ENCODE measurements at places on chromosomes 12 and 14.

- no peak for DNase-seq
These were observed 124.9 kb upstream of the SYT1 start for GRCh38 chr12:78739653-78740052.

DNA sequence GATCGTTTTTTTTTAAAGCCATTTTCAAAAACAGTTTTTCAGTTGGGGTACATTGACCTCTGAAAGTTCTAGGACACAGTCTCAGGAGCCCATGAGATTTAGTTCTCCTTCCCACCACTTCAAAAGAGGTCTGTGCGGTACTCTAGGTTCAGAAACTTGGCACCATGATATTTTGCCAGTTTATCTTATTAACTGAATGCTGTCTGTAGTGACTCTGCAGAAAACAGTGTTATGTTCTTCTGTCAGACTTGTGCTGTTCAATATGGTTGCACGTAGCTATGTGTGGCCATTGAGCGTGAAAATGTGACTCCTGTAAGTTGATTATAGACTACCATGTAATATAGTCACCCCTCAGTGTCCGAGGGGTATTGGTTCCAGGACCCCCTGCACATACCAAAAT lies 35.9 kb downstream of the CRADD start:
- DNase-seq = no peak

DNA sequence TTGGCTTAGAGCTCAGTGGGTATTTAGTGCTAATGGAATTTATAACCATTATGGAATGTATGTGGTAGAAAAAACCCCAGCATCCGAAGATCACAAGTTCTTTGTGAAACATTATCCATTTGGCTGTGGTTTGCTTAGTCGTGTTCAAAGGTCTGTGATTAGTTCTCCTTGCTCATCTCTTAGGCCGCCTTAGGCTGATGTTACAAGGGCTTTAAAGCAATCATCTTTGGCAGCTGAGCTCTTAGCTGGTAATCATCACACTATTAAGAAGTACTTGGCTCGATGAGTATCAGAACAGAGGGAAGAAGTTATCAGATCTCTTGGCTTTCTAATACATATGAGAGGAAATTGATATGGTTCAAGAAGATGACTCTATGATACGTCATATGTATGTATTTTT lies 124.1 kb upstream of the E2F7 start:
- no peak for DNase-seq

GRCh38 chr14:83470466-83470865 lies 1936.8 kb upstream of the SEL1L start:
- DNase-seq = no peak

DNA sequence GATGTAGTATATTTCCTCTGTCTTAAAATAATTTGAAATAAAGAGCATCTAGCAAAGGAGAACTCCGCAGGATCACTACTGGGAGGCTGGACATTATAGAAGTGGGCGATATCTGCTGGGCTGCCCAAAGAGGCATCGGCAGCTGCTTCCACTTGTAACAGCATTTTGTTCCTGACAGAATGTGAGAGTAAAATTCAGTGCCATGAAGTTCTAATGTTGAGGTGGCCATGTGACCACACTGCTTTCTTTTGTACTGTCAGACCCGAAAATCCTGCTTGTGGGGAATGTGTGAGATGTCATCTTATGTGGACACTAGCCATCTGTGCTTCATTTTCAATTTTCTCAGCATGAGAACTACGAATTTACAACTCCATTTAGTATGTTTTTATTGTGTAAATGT lies 151.9 kb downstream of the ACSS3 start:
- DNase-seq = no peak

- DNase-seq = no peak
These were observed 95.3 kb downstream of the DAD1 start for GRCh38 chr14:22493753-22494152.

GRCh38 chr14:22634233-22634900 lies 9.8 kb downstream of the OR6J1 start:
- no peak for DNase-seq

GRCh38 chr12:108268397-108268796 lies 70.7 kb downstream of the CMKLR1 start:
- DNase-seq = no peak

DNA sequence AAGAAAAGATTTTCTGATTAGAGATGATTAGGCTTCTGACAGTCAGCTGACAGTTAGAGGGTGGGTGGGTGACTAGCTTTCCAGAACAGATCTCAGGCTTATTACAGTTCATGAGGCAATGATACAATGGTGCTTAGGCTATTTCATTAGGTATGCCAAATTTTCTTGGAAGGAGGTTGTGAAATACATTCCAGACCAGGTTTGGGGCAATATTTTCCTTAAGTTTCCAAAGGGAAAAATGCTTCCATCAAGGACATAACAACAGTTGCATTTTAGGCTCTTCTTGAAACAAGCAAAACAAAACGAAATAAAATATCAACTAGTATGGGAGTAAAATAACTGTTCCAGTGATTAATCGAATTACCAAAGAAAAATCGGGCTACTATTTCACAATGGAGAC lies 59.3 kb upstream of the CNTN1 start:
- no peak for DNase-seq

GRCh38 chr12:31362759-31363415 lies 36.9 kb upstream of the SINHCAF start:
- peak; percentile 45 for DNase-seq

DNA sequence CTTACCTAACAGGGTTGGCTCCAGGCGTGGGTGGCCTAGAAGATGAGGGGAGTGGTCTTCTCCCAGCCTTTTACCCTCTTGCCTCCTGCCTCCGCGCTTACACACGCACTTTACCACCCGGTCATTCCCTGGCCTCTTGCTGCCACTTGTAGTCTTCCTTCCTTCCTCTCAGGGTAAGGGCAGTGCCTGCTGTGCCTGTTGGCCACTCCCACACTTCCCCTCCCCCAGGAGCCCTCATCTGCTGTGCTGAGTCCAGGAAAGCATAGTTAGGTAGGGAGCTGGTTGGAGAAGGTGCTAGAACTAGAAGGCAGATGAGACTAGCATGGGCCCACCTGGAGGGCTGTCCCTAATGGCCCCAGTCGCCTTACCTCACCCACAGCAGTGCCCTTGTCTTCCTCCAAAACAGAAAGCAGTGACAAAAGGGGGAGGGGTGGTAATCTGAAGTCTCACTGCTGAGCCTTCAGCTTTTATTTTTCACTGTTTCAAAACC lies 54.3 kb upstream of the SRSF5 start:
- peak; percentile 31 for DNase-seq

- no peak for DNase-seq
These were observed 31.2 kb upstream of the OAS1 start for GRCh38 chr12:112875608-112876007.

DNA sequence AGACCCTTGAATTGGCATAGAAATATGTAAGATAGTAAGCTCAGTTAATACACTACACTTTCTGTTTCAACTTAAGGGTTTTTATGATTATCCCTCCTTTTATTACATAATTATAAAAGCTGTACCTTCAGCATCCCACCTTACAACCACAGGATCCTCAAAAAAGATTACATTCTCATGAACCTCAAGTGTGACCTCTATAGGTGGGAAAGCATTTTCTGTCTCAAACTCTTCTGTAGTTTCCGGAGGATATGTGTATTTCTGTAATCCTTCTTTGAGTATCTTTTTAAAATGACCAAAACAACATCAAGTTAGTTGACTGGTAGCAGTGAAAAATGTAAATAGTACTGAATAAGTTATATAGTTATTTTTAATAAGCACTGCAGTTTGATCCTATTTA lies 75.9 kb downstream of the DNAI7 start:
- no peak for DNase-seq

DNA sequence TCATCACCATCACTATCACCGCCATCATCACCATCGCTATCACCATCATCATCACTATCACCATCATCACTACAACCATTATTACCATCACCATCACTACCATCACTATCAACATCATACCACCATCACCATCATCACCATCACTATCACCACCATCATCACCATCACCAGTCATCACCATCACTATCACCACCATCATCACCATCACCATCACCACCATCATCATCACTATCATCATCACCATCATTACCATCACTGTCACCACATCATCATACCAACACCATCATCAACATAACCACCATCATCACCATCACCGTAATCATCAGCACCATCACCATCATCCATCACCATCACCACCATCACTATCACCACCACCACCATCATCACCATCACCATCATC lies 213.8 kb downstream of the ALG10 start:
- no peak for DNase-seq

DNA sequence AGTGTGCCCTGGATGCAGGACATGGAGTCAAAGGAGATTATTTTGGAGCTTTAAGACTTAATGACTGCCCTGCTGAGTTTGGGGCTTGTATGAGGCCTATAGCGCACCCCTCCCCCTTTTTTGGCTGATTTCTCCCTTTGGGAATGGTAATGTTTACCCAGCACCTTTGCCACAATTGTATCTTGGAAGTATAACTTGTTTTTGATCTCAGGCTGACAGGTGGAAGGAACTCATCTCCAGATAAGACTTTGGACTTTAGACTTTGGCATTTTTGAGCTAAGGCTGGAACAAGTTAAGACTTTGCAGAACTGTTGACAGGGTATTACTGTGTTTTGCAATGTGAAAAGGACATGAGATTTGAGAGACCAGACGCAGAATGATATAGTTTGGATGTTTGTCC lies 110.5 kb downstream of the DERA start:
- no peak for DNase-seq

DNA sequence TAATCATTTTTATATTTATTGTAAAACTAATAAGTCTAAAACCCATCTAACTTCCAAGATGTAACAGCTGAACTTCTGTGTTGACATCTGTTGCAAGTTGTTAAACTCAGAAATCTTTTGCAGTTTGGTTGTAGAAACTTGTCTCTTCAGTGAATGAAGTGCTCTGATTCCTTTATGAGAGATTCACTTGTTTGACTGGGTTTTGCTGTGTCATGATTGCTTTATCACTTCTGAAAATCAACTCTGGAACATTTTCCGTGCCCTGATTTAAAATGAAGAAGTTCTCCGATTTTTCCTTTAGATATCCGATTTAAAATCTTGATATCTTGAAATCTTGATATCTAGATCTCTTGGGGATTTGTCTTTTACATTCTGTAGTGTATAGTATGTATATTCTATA lies 65.1 kb downstream of the DIP2B start:
- DNase-seq = no peak

- no peak for DNase-seq
These were observed 43.4 kb downstream of the BDKRB1 start for GRCh38 chr14:96299441-96299840.

DNA sequence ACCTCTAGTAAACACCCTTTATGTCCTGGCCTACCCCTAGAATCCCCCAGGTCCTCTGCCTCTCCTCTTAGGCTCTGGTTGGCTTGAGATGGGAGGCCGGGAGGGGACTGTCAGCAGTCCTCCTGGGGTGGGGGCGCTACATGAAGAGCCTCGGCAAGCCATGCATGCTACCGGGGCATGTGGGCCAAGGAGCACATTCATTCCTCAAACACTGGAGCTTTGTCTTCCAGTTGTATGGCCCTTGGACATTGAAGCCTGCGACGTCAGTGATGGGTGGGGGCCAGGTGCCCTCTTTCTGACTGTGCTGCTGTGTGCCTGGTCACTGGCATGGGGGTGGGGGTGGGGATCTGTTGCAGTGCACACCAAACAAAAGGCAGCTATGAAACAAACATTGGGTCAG lies 15.8 kb upstream of the CELA1 start:
- DNase-seq = no peak

DNA sequence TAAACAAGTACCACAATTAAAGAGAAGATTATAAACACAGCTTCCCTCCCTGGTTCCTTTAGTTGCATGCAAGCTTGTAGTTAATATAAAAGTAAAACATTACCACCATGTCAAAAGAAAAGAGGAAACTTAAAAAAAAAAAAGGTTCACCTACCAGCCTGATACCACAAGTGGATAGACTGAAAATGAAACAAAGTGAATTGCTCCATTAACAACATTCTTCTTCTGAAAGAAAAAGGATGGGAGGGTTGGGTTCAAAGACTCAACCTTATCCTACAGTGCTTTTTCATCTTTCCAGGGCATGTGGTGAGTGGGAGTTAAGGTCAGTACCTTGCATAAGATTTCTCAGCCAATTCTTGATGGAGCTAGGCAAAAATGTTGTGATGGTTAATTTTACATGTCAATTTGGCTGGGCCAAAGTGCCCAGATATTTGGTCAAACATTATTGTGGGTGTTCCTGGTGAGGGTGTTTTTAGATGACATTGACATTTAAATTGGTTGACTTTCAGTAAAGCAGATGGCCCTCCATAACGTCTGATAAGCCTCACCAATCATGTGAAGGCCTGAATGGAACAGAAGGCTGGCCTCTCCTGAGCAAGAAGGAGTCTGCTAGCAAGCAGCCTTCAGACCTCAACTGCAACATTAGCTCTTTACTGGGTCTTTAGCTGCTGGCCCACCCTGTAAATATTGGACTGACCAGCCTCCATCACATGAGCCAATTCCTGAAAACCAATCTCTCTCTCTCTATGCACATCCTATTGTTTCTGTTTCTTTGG lies 28.8 kb downstream of the VCPKMT start:
- no peak for DNase-seq

GRCh38 chr14:98741523-98741922 lies 530.5 kb downstream of the BCL11B start:
- DNase-seq = no peak

- no peak for DNase-seq
These were observed 8.9 kb upstream of the RNF212B start for GRCh38 chr14:23228812-23229211.

DNA sequence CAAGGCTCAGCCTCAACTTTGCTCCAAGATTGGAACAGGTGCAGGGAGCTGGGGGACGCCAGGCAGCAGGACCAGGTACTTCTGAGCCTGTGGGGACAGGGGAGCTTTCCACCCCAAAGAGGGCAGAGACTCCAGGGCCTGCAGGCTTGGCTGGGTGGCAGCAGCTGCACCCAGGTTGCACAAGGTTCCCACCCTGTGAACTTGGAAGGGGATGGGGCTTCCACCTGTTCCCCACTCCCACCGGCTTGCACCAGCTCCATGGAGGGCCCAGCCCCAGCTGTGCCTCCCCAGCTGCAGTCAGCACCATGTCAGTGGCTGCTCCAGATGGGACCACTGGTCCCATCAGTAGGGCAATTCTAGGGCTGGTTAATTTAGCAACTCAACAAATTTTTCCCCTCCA lies 114.0 kb upstream of the CDKN3 start:
- DNase-seq = no peak

GRCh38 chr12:62297321-62297720 lies 37.1 kb downstream of the USP15 start:
- no peak for DNase-seq

DNA sequence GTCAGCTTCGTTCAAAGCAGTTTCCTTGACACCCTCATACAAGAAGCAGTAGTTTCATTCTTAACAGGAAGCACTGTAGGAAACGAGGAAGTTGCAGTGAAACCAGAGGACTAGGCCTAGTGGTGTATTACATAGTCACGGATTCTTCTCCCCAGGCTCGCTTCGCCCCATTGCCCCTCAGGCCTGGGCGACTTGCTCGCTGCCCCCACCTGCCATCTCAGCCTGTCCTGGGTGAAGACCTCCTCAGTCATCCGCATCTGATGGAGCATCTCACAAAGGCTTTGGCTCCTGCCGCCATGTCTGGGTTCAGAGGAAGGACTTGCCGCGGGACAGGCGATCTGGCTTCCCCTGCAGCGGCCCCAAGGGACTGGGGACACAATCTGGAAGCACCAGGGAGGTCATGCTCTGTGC lies 93.5 kb downstream of the LMNTD1 start:
- no peak for DNase-seq

- DNase-seq = no peak
These were observed 365.6 kb upstream of the TBX3 start for GRCh38 chr12:115049614-115050013.

- DNase-seq = no peak
These were observed 15.3 kb downstream of the RPS6KL1 start for GRCh38 chr14:74907744-74908143.

GRCh38 chr14:34926552-34926951 lies 51.4 kb upstream of the BAZ1A start:
- no peak for DNase-seq

GRCh38 chr14:21768875-21769257 lies 95.2 kb upstream of the OR4E1 start:
- no peak for DNase-seq
